ENCODE measurements at places on chromosomes 12 and 14.

DNA sequence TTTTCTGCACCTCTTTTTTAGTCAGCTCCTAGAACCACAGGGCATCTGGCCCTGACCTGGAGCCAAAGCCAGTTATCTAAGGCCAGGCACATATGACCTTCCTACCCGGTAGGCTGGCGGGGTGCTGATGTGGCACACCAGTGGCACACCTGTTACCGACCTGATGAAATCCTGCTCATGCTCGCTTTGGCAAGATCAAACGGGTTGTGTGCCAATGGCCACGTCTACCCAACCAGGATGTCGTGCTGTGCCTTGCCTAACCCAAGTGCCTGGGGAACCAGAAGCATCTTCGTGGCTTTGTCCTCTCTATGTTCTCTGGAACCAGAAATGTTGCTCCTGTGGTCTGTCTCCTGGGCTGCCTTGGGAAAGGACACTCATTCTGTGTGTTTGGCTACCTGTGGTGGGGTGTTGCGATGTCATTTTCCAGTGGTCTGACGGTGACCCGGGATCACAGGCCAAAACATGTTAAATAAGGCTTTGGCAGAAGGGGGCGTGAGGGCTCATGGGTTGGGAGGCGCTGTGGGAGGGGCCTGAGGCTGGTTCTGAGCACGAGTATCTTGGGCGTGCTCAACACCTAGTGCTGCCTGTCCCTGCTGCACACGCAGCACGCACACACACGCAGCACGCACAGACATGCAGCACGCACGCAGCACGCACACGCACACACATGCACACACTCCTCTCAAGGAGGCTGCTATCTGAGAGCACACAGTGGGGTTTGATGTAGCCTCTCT is 27.9 kb downstream of the CCNK start:
- no peak for DNase-seq

GRCh38 chr14:23929822-23930294 is 23.7 kb upstream of the DHRS4 start:
- peak; percentile 87 for DNase-seq

DNA sequence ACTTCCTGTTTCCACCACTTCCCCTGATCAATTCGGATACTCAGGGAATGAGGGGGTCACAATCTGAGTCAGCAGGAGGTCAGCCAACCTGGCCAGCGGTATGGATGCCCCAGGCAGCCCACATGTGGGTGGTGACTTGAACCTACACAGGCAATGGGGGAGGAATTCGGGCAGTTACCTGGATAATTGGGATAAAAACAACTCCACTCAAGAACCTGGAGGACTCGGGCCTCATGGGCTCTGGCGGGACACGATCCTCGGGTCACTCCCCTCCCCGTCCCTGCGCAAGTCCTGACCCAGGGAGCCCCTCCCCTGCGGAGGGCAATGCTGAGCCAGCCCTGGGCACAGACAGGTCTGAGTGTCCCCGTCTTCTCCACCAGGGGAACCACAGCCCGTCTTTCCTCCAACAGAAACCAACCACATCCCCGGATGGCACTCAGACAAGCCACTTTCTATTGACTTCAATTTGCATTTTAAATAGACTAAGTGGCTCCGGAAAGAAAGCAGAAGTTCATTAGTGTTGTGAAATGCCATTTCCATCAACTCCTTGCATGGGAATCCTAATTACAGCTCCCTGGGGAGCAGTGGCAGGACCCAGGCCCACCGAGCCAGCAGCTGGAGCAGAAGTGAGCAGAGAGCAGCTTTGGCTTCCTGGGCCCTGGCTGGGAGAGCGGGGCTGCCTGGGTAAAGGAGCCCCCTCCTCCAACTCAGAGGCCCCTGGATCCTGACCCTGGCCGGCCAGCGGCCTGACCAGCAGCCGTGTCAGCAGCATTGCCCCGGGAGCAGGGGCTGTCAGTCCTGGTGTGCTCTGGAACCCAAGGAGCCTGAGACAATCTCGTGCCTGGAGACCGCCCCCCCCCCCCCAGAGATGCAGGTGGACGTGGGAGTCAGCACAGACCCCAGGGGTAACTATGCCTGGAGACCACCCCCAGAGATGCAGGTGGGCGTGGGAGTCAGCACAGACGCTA is 374.1 kb downstream of the ADGRD1 start:
- DNase-seq: no peak

GRCh38 chr14:99873653-99874052 is 80.4 kb downstream of the EML1 start:
- DNase-seq: no peak

- no peak for DNase-seq
Observed at GRCh38 chr14:67265131-67265530, 23.9 kb downstream of the PALS1 start.

- no peak for DNase-seq
Observed at GRCh38 chr14:105322791-105323556, 8.4 kb downstream of the PACS2 start.

- DNase-seq: no peak
Observed at GRCh38 chr12:17197971-17198370, 592.0 kb upstream of the LMO3 start.

- no peak for DNase-seq
Observed at GRCh38 chr14:77808250-77808649, 8.3 kb downstream of the ADCK1 start.

DNA sequence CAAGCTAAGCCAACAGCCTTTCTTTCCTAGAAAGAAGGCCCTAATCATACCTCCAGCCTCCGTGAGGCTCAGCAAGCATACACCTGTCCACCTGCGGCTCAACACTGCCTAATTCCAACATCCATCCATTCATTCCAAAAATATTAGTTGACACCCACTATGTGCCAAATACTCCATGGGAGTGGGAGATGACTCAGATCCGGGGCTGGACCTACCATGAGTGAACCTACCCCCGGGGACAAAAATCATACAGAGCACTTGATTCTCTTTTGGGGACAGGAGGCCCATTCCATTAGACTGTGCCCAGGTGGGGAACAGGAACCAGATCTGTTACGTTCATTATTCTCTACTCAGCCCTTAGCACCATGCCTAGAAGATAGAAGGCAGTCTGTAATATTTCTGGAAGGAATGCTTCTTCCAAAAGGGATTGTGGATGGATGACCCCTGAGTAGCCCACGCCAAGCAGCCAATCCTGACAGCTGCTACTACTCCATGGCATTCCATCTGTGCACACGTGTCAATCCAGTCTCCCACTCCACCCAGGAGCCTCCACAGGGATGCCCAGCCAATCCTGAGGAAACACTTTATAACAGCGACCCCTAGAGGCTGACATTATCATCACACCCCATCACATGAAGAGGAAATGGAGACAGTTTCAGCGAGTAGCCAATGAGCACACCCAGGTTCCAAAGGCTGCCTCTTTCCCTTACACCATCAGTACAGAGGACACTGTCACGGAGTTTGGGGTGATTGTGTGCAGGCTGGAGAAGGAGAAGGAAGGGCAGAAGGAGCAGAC is 170.7 kb downstream of the ESRRB start:
- DNase-seq: no peak

DNA sequence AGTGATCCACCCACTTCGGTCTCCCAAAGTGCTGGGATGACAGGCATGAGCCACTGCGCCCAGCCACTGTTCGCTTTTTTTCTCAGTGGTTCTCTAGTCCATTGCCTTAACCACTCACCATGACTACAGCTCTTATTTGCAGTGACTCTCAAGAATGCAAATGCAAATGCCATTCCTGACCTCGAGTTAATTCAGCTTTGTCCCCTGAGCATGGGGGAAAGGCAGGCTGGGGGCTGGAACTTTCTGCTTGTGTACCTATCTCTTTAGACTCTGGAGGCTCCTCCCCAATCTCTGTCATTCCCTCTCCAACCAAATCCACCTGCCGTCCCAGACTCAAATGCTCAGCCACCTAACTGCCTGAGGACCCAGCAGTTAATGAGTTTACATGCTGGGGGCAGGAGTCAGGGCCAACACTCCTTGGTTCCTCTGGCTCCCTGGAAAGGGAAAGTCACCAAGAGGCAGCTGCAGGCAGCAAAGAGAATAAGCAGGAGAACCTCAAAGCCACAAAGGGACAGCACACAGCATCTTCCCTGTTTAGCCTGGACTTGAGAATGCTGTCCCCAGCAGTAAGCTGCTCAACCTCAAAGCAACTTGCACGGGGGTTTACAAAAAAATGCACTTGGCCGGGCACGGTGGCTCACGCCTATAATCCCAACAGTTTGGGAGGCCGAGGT is 5.3 kb upstream of the HNF1A start:
- DNase-seq: no peak
